ENCODE measurements at places on chromosomes 4 and X.

DNA sequence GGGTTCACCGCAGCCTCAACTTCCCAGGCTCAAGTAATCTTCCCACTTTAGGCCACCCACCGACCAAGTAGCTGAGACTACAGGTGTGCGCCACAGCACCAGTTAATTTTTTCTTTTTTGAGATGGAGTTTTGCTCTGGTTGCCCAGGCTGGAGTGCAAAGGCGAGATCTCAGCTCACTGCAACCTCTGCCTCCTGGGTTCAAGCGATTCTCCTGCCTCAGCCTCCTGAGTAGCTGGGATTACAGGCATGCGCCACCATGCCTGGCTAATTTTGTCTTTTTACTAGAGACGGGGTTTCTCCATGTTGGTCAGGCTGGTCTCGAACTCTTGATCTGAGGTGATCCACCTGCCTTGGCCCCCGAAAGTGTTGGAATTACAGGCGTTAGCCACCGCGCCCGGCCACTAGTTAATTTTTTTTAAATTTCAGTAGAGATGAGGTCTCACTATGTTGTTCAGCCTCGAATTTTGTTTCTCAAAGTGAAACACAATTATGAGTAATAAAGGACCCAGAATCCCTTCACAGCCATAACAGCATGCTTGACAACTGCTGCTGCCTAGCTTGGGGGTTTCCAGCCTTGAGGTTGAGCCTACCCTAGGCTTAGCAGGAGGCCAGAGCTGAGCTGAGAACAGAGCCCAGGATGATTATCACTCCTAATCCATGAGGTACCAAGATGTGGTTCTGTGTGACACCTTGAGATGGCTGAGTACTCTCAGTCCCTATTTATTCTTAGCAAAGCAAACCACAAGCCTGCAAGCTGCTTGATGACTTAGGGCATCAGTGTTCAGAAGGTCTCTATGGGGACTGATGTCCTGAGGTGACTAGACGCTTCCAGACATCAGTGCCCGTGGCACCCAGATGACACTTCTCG lies 41.6 kb upstream of the NKRF start:
- DNase-seq = peak; percentile 40

- no peak for DNase-seq
Measured at GRCh38 chrX:102624105-102624504, 24.8 kb downstream of the ARMCX5 start.

DNA sequence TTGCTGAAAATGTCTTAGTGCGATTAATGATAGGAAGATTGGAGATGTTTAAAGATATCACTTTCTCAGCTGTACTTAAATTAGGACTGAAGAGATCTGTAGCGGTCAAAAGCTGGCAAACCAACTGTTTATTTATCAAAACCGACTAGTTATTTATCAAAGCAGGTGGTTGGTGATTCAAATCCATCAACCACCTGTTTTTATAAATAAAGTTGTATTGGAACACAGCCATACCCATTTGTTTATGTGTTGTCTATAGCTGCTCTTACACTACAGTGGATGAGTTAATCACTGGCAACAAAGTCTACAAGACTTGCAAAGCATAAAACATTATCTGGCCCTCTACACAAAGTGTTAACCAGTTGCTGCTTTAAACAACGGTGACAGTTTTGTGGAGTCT lies 76.8 kb downstream of the IL15 start:
- no peak for DNase-seq

DNA sequence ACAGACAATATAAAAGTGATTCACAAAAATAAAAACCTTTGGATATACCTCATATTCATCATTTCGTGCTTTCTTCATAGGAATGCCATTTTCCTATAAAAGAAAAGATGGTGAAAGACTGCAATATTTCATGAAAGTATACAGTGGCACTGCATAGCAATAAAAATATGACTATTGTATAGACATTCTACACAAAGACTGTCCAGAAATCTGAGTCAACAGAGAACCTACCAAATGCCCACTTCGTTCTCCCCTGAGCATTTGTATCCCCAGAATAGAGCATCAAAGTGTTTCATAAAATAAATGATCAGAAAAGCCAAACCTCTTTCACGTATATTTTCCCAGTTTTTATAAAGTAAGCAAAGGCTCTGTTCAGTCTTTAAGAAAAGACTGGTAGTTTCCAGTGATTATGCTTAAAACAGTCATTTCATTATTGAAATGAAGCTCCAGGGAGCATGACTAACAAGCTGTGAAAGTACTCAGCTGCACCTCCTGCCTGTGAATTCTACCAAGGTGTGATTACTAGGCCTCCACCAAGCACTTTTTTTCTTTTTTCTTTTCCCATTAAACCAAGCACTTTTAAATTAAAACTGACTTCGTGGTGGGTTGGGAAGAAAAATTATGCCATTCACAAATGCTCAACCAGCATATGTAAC lies 20.2 kb downstream of the PPA2 start:
- no peak for DNase-seq

DNA sequence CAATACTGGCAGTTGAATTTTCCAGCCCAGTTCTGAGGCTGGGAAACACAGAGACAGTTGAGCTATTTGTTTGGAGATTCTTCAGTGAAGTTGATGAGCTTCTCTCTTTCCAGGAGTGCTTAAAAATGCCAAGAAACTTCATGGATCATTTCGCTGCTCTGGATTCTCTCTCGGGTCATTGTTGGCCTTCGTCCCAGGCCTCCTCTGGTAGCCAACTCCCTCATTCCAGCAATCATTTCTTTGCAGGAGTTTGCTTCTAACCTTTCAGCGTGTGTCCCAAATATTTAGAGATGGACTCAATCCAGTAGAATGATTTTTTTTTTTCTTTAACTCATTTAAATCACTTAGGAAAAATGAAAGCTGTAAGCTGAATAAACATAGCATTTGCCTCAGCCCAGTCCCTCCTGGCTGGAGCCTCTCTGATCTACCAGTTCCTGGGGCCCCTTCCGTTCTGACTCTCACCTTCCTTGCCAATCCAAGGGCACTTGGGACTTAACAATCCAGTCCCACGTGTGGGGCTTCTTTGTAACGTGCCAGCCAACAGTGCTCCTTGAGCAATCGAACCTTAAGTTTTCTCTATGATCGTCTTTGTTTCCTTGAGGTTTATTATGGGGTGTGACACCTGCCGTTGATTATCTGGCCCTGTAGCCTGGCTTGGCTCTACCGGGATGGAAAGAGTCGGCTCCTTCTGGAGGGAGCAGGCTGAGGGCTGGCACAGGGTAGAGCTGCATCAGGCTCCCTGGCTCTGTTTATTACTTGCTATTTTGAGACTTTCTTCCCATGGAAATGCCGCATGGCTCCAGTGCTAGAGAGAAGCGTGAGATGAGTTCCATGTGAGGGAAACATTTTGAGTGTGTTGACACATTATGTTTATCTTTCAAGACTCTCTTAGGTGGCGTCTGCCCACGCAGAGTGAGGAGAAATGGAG lies 80.4 kb upstream of the GPC4 start:
- DNase-seq = no peak
